ENCODE measurements at places on chromosomes 6 and 20.

DNA sequence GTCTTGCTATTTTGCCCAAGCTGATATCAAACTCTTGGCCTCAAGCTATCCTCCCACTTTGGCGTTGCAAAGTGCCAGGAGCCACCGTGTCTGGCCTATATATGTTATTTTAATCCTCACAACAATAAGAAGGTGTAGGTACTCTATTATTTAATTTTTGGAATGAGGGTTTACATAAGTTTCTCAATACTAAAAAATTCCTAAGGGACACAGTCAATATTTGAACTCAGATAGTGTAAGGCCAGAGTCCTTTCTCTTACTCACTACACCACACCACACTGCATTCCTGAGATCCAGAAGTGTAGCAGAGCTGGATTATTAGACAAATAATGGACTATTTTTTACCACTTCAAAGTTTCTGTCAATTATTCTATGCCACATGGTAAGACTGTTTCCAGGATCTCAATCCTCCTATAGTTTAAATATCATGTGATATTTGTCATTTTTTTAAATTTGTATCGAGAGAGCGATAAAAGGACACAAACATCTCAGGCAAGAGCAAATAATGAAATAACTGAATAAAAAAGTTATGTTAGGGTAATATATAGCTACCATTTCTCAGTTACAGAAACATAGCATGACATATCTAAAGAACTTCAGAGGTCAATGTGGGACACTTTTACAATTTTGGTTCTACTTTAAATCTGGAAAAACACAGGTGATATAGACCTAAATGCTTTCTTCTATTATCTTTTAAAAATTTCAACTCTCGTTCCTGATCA is 162.2 kb upstream of the THEMIS start:
- DNase-seq: no peak

- DNase-seq: no peak
These were observed 2.6 kb downstream of the PYGB start for GRCh38 chr20:25250508-25250907.

DNA sequence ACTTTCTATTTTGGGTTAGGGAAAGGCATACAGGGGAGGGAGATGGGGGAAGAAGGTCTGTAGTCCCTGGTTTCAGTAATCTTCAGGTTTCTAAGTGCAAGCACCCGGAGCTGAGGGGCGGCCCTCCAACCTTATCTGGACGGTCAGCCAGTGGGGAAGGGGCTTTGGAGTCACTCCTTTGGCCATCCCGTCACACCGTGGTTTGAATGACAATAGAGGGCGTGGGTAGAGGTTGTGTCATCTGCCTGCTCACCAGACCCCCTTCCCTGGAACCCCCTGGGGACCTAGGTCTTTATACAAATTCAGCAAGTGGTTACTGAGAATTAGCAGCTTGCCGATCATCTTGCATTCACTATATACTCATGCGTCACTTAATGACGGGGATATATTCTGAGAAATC is 29.1 kb downstream of the STK35 start:
- DNase-seq: no peak

DNA sequence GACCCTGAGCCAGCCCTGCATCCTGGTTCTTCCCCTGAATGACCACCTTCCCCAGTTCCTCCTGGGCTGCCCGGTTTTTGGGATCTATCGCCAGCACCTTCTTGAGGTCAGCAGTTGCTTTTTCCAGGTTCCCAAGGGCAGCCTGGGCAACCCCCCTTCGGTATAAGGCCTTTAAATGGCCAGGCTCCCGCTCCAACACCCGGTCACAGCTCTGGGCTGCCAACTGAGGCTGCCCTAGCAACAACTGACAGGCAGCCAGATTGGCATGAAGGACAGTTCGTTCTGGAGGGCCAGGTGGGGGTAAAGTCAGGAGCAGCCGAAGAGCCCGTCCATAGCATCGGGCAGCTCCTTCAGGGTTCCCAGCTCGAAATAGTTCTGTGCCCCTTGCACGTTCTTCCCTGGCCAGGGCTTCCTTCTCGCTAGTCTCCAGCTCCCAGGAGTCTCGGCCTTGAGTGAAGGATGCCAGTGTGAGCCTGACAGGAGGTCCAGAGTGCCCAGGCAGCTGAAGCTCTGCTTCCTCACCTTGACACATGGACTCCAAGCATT is 778 bp upstream of the ATF6B start:
- no peak for DNase-seq

GRCh38 chr6:115908906-115909559 is 151.7 kb downstream of the FRK start:
- DNase-seq: no peak

DNA sequence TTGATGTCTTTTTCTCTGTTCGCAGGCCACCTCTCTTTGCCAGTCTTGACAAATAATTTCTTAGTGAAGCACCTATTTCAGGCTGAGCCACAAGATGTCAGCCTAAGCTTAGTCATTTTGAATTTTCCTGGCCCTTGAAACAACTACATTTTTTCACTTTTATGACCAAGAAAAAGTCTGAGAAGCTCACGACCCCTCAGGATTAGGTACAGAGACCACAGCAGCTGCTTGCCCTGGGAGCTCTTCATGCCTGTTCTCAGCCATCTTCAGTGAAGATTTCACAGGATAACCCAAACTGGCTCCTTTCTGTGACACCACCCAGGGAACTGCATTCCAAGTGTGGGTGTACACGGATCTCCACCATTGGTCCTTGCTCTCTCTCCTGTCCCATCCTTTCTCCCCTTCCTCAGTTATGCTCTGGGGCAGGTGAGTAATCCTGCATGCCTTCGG is 38.4 kb upstream of the SPTLC3 start:
- DNase-seq: peak; percentile 0

GRCh38 chr6:137315081-137315480 is 95.9 kb upstream of the IFNGR1 start:
- DNase-seq: no peak

DNA sequence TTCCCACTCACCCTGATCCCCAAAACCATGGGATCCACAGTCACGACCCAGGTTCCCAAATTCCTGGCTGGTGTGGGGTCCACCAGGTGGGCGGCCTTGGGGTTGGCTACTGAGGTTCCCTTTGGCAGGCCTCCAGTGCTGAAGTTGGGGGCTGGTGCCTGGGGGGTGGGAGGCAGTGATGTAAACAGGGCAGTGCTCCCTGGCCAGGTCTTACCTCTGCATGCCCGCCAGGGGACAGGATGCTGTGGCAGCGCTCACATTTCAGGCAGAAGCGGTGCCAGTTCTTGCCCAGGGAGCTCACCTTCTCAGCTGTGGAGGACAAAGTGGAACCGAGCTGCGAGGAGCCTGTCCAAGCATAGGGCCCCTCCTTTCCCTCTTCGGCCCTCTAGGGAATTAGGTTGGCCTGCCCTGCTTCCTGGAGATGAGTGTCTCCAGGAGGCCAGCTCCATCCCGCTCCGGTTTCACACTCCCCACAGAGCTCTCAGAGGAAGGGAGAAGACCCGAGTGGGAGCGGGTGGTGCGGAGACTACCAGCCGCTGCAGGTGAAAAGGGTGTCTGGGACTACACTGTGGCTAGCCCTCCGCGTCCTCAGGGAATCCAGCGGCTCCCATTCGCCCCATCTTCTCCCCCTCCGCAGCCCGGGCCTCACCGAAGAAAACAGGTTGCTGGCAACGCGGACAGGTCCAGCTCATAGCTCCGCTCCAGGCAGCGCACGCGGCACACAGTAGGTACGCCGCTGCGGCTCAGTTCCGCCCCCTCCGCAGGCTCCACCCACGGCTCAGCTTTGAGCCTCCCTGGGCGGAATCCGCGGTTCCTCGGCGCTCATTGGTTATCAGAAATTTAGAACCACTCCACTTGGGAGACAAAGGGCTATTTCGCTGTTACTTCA is at the start of gene CRIP3:
CRIP3 (minus strand) TSS at position 726 of the 889 bp plus-strand sequence; CDS start at position 692, 34 bp downstream.
- DNase-seq: peak; percentile 40

DNA sequence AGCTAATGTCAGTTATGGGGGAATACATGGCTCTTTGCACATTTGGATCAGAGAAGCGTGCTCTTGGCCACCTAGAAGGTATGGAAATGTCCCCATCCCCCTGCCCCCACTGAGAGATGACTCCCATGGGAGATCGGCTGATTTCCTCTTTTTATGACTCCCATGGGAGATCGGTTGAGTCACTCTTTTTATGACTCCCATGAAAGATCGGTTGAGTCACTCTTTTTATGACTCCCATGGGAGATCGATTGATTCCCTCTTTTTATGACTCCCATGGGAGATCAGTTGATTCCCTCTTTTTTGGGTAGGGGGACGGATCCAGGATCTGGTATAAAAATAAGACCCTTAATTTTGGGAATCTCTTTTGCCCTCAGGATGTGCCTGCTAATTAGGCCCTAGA is 10.3 kb upstream of the TAAR9 start:
- DNase-seq: no peak

- no peak for DNase-seq
These were observed 36.8 kb downstream of the GNAS start for GRCh38 chr20:58889334-58889760.

DNA sequence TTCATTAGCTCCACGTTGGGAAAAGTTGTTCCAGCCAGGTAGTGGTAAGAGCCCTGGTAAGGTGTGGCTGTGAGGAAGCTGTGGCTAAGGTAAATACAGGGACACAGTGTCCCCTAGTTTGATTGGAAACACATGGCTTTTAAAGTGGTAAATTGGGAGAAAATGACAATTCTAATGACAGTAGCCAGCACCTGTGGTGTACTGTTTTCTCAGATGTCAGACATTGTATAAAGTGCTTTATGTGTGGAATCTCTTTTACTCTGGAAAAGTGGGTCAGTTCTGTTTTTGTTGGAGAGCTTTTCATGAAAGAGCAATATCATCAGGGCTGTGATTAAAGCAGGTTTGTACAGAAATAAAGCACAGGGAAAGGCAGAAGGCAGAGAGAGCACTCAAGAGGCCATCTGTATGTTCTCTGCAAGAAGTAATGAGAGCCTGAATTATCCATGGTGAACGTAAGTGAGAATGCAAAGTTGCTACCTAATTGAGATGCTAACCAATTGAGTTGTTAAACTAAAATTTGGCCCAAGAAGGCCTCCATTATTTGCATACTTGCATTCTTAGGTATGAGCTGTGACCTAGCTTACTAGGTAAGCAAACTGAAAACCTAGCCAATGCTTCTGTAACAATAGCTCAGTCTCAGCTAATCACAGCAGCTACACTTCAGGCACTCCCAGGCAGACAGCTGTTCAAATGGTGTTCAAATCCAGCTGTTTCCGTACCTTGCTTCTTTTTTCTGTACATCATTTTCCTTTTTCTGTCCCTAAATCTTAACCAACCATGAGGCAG is 28.2 kb downstream of the MRAP2 start:
- no peak for DNase-seq

DNA sequence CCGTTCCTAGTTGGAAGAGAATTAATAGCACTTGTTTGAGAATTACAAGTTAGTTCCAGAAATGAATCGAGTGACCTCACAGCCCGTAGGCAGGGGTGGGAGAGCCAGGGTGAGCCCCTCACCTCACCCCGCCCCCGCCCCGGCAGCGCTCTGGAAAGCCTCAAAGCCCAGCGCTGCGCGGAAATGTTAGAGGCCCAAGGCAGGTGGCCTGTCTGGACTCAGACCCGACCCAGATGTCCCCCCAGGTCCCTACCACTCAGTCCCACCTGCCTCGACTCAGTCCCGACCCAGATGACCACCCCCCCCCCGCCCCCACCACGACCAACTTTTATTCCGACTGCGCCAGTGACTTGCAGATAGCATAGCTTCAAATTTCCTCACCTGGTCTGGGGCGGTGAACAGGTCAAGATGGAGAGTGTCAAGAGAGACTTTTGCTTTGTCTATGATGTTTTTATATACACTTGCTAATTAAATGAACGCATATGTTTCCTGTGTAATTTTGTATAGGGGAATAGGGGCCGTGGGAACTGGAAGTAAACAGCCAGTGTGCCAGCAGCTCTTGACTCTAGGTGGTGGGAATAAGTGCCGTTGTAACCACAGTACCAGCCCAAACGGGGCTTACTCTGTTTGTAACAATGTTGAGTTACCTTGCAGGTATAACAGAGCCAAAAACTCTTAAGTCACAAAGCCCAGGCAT is 1.2 kb upstream of the PXDC1 start:
- no peak for DNase-seq

GRCh38 chr20:3010985-3011723 is 32.3 kb upstream of the GNRH2 start:
- DNase-seq: no peak

DNA sequence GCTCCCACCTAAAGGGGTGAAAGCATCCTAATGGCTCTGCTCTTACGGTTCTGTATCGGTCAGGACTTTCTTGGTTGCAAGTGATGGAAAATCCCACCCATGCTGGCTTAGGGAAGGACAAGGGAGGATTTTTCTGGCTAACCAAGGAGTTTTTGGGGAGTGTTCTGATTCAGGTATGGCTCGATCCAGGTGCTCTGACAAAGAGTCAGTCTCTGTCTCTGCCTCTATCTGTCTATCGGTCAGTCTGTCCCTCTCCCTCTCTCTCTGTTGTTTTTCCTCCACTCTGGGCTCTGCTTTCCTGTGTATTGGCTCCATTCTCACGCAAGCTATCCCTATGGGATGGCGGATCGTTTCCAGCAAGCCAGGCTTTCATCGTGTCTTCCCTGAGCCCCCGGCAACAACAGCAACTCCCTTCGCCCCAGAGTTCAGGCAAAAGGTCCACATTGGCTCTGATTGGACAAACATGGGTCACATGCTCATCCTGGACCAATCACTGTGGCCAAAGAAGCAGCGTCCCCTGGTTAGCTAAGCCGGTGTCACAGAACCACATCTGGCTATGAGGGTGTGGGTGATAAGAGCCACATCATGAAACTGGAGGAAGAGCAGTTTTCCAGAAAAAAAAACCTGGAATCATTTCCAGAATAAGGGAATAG is 160.3 kb downstream of the BMP7 start:
- no peak for DNase-seq

DNA sequence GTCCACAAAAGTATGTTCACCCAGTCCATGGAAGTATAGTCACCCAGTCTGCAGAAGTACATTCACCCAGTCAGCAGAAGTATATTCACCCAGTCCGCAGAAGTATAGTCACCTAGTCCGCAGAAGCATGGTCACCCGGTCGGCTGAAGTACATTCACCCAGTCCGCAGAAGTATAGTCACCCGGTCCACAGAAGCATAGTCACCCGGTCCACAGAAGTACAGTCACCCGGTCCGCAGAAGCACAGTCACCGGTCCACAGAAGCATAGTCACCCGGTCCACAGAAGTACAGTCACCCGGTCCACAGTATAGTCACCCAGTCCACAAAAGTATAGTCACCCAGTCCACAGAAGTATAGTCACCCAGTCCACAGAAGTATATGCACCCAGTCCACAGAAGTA is 8.8 kb downstream of the TCFL5 start:
- DNase-seq: no peak

- DNase-seq: no peak
These were observed 169.3 kb downstream of the ANKRD60 start for GRCh38 chr20:58059260-58059544.

- DNase-seq: no peak
These were observed 48.6 kb upstream of the HTR1B start for GRCh38 chr6:77511860-77512259.

DNA sequence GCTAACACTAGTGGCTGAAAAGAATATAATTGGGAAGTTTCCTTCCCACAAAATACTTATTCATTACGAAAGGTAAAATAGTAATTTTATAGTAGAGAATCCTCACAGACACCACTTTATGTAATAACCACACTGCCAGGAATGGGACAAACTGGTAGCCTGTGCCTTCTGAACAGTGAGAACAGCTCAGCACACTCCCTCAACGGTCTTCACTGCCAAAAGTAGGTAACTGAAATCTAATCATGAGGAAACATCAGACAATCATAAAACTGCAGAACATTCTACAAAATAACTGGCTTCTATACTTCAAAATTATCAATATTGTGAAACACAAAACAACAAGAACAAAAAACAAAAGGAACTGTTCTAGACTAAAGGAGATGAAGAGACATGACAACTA is 44.1 kb downstream of the NUP153 start:
- DNase-seq: no peak
